SJSA1 (cell line): ENCODE measurements at places on chromosomes 6 and 20.

- DNase-seq = no peak
Observed at GRCh38 chr6:79985128-79985527, 19.3 kb upstream of the TTK start.

- DNase-seq = peak; percentile 38
Observed at GRCh38 chr6:145147981-145148749, 587.2 kb downstream of the EPM2A start.

GRCh38 chr6:167751579-167752115 is 75.1 kb upstream of the AFDN start:
- DNase-seq = no peak

DNA sequence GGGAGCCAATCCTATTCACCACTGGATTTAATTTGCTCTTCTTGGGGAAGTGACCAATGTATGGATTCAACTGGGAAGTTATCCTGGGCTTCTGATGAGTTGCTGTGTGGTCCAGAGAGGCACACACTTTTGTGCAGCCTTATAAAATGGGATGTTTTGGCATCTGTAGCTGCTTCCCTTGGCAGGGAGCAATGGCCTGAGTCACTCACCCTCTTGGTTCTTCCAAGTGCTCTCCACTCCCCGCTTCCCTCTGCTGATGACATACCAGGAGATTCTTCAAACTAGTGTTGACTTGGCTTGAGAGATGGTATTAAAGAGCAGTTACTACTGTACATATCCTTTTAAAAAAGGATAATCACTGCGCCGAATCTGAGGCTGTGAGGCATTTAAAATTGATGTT is 105.8 kb downstream of the JARID2 start:
- DNase-seq = peak; percentile 63

DNA sequence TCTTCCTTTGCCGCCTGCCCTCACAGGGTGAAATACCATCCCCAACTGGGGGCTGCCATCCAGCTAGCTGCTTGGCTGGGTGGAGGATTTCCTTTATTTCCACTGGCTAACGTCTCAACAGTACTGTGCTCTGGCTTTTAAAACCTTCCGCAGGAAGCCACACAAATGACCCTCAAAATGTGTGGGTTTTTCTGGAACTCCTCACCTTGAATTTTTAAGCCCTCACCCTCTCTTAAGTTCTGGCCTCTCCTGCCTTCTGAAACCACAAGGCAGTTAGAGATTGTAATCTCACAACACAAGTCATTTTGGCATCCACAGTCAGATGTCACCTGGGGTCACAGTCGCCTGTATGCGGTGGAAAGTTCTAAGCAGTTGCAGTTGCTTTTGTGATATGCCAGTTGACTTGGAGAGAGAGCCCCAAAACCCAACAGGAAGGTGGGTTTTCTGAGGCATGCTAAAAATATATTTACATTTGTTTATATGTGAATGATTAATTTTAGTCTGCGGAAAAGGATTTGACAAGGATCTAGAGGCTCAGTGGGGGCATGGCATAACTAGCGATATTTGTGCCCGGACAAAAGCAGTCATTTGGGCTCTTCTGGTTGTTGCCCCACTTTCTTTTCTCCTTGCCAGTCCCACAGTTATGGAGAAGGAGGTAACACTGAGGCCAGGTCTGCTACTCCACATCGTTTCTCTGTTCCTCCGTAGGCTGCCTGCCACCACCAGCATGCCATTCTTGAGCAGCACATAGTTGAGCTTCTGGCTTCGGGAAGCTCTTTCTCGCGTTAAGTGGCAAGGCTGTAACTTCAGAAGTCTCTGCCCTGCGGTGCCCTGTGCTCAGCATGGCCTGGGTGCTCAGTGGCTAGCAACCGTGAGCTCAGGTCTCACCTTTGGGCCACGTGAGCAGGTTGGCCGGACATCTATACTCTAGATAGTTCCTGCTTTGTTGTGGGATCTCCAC is 335.3 kb downstream of the CD83 start:
- no peak for DNase-seq

GRCh38 chr20:51955756-51956155 is 153.4 kb upstream of the SALL4 start:
- peak; percentile 61 for DNase-seq

- peak; percentile 99 for DNase-seq
Observed at GRCh38 chr20:2102585-2103460, 1.2 kb downstream of the STK35 start.

- DNase-seq = no peak
Observed at GRCh38 chr6:138716971-138717665, 56.5 kb upstream of the CCDC28A start.

DNA sequence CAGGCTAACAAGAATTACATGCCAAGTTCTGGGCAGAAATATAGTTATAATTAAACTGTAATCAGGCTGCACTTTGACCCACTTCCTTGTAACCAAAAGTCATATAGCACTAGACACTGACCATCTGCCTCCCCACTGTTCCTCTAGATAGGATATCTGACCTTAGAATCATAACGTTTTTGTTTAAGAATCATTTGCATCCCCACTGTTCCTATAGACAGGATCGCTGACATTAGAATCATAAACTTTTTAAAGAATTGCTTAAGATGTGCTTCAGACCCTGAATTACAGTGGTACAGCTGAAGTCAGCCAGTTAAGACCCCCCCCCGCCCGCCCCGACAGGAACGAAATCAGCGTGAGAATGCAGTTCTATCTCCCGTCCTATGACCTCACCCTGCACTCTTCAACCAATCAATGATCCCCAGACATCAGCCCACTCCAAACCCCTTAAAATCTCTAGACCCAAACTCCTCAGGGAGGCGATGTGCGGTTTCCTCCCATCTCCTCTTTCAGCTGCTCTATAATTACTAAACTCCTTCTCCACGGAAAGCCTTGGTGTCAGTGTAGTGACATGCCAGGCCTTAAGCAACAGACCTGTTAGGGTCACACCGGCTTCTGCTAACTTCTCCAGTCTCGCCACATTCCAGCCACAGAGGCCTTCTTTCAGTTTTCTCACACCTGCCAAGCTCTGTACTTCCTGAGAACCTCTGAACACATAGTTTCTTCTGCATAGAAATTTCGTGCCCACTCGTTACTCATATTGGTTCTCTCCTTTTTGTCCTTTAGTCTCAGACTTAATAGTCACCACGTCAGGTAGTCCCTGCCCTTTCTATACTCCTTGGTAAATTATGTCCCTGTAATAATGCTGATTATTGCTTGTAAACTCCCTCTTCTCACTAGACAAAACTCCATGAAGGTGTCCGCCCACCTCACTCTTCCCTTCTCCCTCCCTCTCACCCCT is 93.5 kb downstream of the DTNBP1 start:
- no peak for DNase-seq

DNA sequence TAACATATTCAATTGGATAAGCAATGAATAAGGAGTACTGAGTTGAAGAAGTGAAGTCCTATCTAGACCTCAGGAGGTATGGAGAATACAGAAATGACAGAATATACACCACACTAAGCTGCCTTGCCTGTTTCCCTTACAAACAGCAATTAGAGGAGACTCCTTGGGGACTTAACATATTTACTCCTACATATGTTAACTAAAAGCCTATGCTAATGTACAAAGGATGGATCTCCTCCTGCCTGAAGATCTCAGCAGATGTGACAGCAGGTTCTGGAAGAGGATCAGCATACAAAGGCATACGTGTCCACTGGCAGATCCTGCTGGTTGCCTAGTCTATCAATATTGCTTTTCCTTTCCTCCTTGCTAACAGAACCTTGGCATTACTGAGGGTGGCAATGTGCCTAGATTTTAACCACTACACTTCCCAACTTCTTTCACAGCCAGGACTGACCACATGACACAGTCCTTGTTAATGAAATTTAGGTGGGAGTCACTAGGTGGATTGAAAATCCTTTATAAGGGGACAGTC is 29.6 kb downstream of the PRKN start:
- no peak for DNase-seq
